Kidney (tissue), 22 donors: ENCODE measurements at places on chromosomes 7 and 10. TPM values are rescaled to one million over a fixed set of nuclear protein-coding genes. Genes with fewer than 3 reads are reported as not detected.

Gene ELOVL3
- polyA plus RNA-seq, result not detected

Gene GRID2IP
- 0.11 TPM for polyA plus RNA-seq

Gene SYPL1
- 90.8 TPM for polyA plus RNA-seq

Gene SEC24C
- polyA plus RNA-seq, result 39.2 TPM

Gene CNNM1
- 0.49 TPM for polyA plus RNA-seq

Gene CALCR
- 0.97 TPM for polyA plus RNA-seq

Gene NEUROD6
- polyA plus RNA-seq, result not detected

Gene PDGFA
- polyA plus RNA-seq, result 14.1 TPM

Gene COX19
- 4.8 TPM for polyA plus RNA-seq

Gene NME8
- polyA plus RNA-seq, result 1.2 TPM

Gene PCGF5
- 26.8 TPM for polyA plus RNA-seq

Gene SPDYE9
- not detected for polyA plus RNA-seq

Gene HOXA4
- polyA plus RNA-seq, result 13.0 TPM

Gene SFMBT2
- polyA plus RNA-seq, result 1.2 TPM

Gene NPC1L1
- 2.4 TPM for polyA plus RNA-seq

Gene SPOCK2
- 103 TPM for polyA plus RNA-seq

Gene TMEM26
- 1.6 TPM for polyA plus RNA-seq

Gene GIMAP4
- 28.9 TPM for polyA plus RNA-seq

Gene NOS3
- 9.3 TPM for polyA plus RNA-seq

Gene PLXNA4
- 0.17 TPM for polyA plus RNA-seq

Gene PAPOLB
- not detected for polyA plus RNA-seq

Gene WEE2
- polyA plus RNA-seq, result 0.13 TPM

Gene FAM237B
- polyA plus RNA-seq, result not detected

Gene MNX1
- polyA plus RNA-seq, result not detected

Gene MEOX2
- not detected for polyA plus RNA-seq

Gene LRRTM3
- polyA plus RNA-seq, result not detected

Gene TMEM72
- 127 TPM for polyA plus RNA-seq

Gene CNTNAP2
- 0.06 TPM for polyA plus RNA-seq

Gene PALD1
- 3.0 TPM for polyA plus RNA-seq

Gene C10orf62
- 0.77 TPM for polyA plus RNA-seq

Gene C10orf67
- polyA plus RNA-seq, result 1.1 TPM

Gene HOXA9
- 36.7 TPM for polyA plus RNA-seq

Gene STAMBPL1
- polyA plus RNA-seq, result 3.0 TPM

Gene PNLIPRP1
- not detected for polyA plus RNA-seq

Gene LGI1
- polyA plus RNA-seq, result not detected

Gene TMEM225B
- polyA plus RNA-seq, result 1.6 TPM

Gene ACHE
- polyA plus RNA-seq, result 1.6 TPM

Gene ZNF33B
- 15.5 TPM for polyA plus RNA-seq

Gene ACTA2
- 378 TPM for polyA plus RNA-seq

Gene GPR158
- polyA plus RNA-seq, result 0.09 TPM

Gene FRAT1
- polyA plus RNA-seq, result 2.1 TPM

Gene CYP26C1
- 0.09 TPM for polyA plus RNA-seq

Gene SPDYE18
- not detected for polyA plus RNA-seq

Gene JCAD
- polyA plus RNA-seq, result 15.7 TPM
